ENCODE measurements at places on chromosomes 16 and 17.

DNA sequence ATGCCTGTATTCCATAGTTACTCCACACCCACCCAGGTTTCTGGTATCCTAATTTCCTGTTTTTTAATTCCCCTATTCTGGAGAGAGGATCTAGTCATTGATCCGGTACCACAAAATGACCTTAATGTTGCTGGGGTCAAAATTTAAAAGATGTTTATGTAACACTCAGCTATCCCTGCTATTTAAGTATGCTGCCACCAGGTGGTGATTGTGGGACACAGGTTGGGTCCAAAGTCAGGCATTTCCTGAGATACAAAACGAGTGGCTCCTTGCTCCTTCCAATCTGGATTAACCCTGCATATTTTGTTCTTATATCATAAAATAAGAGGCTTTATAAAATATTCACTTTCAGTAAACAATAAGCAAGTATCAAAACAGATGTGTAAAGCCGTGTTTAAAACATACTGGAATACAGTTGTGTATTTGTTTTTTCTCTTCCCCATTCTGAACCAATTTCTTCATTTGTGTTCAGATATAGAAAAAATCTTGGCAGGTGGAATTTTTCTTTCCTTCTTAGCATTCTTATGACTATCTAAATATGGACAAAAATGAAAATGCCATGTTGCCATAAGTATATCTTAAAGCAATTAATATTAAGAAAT lies 16.3 kb downstream of the HS3ST4 start:
- H3K4me1 ChIP-seq: no peaks in the 10 kb centered on the region
- no peak overlapping the region for H3K27ac ChIP-seq
- no peaks in the 10 kb centered on the region for H3K27me3 ChIP-seq
- no peak for DNase-seq
- H3K4me3 ChIP-seq: no peak overlapping the region

DNA sequence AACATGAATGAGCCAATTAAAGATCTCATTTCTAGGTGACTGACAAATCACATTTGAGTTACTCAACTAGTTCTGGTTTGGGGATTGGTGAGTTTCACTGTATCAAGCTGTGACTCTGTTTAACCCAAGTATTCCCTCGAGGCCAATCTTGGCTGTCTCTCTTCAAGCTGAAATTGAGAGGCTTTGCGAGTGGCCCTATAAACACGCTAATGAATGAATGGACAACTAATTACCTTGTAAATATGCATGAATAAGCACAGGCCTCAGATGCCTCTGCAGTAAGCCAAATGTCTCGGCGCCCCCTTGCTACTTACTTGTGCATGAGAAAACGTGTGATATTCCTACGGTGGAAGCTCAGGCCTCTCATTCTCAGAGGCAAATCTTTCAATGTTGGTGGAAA lies 450.3 kb upstream of the PSMD7 start:
- no peak for DNase-seq
- no peak overlapping the region for H3K27ac ChIP-seq
- H3K4me3 ChIP-seq: no peak overlapping the region
- H3K4me1 ChIP-seq: no peaks in the 10 kb centered on the region
- H3K27me3 ChIP-seq: no peaks in the 10 kb centered on the region
- no peaks in the 10 kb centered on the region for H3K36me3 ChIP-seq

GRCh38 chr17:45742251-45742650 lies 41.9 kb upstream of the CRHR1 start:
- no peak for DNase-seq
- H3K27ac ChIP-seq: no peak overlapping the region
- H3K36me3 ChIP-seq: no peaks in the 10 kb centered on the region
- no peak overlapping the region for H3K4me3 ChIP-seq

- H3K36me3 ChIP-seq: no peaks in the 10 kb centered on the region
- no peak overlapping the region for H3K27ac ChIP-seq
- H3K27me3 ChIP-seq: no peaks in the 10 kb centered on the region
These were observed 10.3 kb downstream of the SLC47A2 start for GRCh38 chr17:19705771-19706770.

DNA sequence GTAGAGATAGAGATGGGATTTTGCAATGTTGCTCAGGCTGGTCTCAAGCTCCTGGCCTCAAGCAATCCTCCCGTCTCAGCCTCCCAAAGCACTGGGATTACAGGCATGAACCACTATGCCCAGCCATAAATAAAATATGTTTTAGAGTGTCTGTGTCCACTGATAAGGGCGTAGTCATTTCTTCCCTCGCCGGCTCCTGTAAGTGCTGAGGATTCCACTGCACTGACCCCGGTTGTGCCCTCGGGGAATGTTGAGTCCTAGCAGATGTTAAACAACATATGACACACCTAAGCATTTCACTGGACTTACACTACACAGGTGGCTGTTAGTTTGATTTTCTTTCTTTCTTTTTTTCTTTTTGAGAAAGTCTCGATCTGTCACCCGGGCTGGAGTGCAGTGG lies 5.6 kb upstream of the SHMT1 start:
- H3K4me3 ChIP-seq: no peak overlapping the region
- DNase-seq: no peak
- no peak overlapping the region for H3K27ac ChIP-seq
- H3K36me3 ChIP-seq: no peaks in the 10 kb centered on the region

- H3K27ac ChIP-seq: no peak overlapping the region
- H3K4me3 ChIP-seq: no peak overlapping the region
- no peaks in the 10 kb centered on the region for H3K36me3 ChIP-seq
- DNase-seq: no peak
- no peaks in the 10 kb centered on the region for H3K4me1 ChIP-seq
These were observed 922.8 kb upstream of the EEF2KMT start for GRCh38 chr16:6020162-6020985.

DNA sequence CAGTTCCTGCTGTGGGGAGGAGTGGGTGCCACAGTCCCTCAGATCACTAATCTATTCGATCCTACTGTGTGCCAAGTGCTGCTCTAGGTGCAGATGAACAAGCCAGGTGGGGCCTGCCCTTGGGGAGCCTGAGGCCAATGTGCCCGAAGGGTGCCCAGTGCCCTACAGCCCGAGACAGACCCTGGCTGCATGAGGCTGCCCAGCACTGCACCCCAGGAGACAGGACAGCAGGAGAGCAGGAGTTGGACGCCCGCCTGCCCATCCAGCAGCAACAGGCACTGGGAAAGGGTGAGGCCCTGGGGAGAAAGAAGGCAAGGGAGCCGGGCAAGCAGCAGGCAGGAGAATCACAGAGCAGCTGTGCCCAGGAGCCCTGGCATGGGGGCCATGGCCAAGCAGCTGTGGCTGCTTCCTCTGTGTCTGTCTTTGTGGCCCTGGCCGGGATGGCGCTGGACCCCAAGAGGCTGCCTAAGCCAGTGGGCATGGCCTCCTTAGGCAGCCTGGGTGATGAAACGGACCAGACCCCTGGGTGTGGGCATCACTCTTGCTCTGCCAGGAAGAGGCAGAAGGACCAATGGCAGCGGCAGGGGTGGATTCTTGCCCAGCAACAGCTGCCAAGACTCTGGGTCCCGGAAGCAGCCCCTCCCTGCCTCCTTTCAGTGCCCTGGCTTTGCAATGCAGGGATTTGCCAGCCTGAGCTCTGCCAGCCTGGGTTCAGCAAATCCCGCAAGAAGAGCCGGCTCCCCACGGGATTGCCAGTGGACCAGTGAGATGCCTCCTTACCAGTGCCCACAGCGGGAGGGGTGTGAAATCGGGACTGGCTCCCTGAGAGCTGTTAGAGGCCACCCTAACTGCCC lies 179.6 kb upstream of the TNRC6C start:
- no peak for DNase-seq
- peaks cover 18% of the 10 kb centered on the region for H3K4me1 ChIP-seq
- H3K27ac ChIP-seq: no peak overlapping the region
- no peaks in the 10 kb centered on the region for H3K36me3 ChIP-seq
- H3K4me3 ChIP-seq: no peak overlapping the region
- H3K27me3 ChIP-seq: no peaks in the 10 kb centered on the region

- peaks cover 2% of the 10 kb centered on the region for H3K27me3 ChIP-seq
- no peaks in the 10 kb centered on the region for H3K4me1 ChIP-seq
- no peak overlapping the region for H3K4me3 ChIP-seq
- no peak for DNase-seq
- H3K27ac ChIP-seq: no peak overlapping the region
- no peaks in the 10 kb centered on the region for H3K36me3 ChIP-seq
These were observed 194.4 kb downstream of the ANKFN1 start for GRCh38 chr17:56347639-56348038.

DNA sequence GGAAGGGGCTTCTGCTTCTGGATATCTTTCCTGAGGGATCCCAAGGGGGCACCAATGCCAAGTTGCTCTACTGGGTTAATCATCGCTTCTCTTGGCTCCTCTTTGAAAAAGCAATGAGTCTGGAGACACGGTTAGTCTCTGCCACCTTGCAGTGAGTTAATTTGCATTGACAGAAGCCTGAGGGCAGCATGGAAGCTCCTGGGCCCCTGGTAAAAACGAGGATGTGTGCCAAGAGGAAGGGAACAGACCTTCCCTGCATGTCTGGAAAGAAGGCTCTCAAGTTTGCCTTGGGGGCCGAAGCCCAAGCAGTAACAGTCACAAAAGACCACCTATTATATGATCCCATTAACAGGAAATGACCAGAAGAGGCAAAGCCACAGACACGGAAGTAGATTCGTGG lies 86.7 kb downstream of the IRX5 start:
- no peaks in the 10 kb centered on the region for H3K36me3 ChIP-seq
- H3K27ac ChIP-seq: no peak overlapping the region
- no peak for DNase-seq
- no peaks in the 10 kb centered on the region for H3K27me3 ChIP-seq

DNA sequence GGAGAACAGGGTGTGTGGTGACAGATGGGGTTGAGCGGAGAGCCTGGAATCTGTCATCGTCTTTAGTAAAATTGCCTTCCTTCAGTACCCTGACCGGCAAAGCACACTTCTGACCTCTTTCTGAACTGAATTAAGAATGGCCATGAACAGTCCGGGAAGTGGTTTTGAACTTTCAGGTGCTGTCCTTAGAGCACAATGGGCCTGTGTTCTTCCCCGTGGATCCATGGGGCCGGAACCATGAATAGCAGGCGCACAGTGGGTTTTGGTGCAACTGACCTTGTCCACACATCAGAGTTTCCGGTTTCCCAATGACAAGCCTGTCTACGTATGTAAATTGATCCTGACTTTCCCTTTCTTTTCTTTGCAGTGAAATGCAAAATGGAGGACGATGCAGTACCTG lies 28.5 kb downstream of the GPRC5B start:
- H3K4me1 ChIP-seq: no peaks in the 10 kb centered on the region
- H3K27me3 ChIP-seq: no peaks in the 10 kb centered on the region
- no peaks in the 10 kb centered on the region for H3K36me3 ChIP-seq

DNA sequence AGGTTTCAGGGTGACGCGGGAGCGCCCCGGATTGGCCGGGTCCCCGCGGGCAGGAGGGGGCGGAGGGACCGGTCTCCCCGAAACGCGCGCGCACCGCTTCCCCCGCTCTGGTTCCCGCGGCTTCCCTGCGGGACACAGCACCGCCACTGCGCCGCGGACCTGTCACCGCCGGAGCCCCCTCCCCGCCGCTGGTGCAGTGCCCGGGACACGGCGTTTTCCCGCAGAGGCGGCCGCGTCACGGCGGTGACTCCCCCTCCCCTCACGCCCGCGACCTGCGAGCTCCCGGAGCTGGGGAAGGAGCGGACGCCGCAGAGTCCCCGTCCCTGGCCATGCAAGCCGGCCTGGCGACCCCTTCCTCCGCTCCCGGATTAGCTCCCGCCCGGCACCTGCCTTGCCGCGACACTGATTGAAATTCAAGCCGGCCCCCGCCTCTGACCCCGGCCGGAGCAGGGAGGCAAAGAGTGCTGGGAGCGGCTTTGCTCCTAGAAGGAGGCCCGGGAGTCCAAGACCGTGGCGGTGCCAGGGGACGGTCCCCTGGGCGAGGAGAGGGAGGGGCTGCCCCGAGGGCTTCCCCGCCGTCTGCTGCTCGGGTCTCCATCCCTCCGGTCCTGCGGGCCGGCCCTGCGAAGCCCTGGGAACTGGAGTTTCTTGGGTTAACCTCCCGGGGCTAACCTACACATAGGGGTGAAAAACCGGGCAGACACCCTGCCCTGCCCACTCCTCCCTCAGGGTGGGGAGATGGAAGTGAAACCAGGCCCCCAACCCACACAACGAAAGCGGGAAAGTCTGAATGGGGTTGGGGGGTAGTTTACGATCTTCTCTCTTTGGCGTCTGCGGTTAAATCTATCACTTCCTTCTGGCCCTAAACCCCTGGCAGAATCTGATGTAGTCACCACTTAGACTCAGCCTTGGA lies 1.0 kb downstream of the RHBDL3 start:
- no peak overlapping the region for H3K27ac ChIP-seq
- H3K36me3 ChIP-seq: no peaks in the 10 kb centered on the region
- peaks cover 30% of the 10 kb centered on the region for H3K27me3 ChIP-seq
- peak; percentile 38 for DNase-seq
- peak overlapping the region; percentile 35 for H3K4me3 ChIP-seq

DNA sequence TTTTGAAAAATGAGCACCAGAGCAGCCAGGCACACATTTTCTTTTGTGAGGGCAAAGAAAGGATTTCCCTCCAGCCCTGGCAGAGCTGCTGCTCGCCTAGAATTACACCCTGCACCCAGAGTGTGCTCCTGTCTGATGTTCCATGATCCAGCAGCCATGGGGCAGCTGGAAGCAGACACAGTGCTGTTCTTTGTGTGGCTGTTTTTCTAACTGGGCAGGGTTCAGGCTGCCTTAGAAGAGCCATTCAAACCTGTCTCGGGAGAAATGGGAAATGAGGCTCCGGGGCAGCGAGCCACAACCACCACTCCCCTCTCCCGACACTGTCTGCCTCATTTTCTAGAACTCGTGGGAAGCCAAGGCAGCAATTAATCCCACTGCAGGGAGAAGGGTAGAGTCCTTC lies 28.9 kb downstream of the LITAF start:
- H3K27me3 ChIP-seq: no peaks in the 10 kb centered on the region
- H3K27ac ChIP-seq: peak overlapping the region; percentile 100
- H3K4me3 ChIP-seq: no peak overlapping the region
- DNase-seq: no peak

GRCh38 chr16:89044418-89045180 lies 49.1 kb upstream of the ACSF3 start:
- no peak overlapping the region for H3K27ac ChIP-seq
- no peaks in the 10 kb centered on the region for H3K27me3 ChIP-seq
- H3K4me3 ChIP-seq: no peak overlapping the region
- no peaks in the 10 kb centered on the region for H3K36me3 ChIP-seq

DNA sequence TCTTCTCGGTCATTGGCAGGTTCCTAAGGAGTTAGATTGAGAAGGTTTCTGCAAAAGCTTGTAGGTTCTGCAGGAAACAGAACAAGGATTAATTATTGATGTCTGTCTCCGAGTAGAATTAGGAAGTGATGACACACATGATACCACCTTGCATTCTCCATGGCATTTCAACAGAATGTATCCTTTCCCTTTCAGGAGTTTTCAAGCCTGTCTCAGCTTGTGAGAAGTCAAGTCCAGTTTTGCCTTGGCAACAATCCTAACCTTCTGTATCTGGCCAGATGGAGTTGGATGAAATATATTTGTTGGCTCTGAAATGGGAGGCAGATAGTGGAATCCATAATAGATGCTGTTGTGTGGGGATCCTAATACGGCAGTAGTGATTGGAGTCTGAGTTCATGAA lies 235.5 kb downstream of the SHISA9 start:
- H3K4me3 ChIP-seq: no peak overlapping the region
- H3K27me3 ChIP-seq: no peaks in the 10 kb centered on the region
- H3K27ac ChIP-seq: no peak overlapping the region
- H3K4me1 ChIP-seq: no peaks in the 10 kb centered on the region
- H3K36me3 ChIP-seq: no peaks in the 10 kb centered on the region

Data from natural killer cell (primary cell).